AG08396 (cell line): ENCODE measurements at places on chromosomes 16 and 17.

- DNase-seq: peak; percentile 88
Observed at GRCh38 chr17:50931144-50931908, 65.2 kb upstream of the TOB1 start.

DNA sequence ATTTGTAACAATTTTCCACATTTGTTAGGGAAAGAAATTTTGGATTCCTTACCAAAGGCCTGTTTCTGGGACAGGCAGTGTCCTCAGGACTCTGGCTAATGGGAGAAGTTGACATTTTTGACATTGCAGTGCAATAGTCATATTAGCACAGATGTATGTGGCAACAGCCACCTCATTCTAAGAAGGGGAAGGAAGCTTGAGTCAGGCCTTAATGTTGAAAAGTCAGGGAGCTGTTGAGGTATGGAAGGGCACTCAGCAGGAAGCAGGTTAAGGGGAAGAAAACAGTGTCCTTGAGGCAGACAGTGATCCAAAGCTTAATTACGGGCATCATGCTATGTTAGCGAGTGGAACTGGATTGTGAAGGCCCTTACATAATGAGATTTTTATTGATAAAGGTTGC, 20.9 kb downstream of the AKTIP start:
- DNase-seq: no peak

DNA sequence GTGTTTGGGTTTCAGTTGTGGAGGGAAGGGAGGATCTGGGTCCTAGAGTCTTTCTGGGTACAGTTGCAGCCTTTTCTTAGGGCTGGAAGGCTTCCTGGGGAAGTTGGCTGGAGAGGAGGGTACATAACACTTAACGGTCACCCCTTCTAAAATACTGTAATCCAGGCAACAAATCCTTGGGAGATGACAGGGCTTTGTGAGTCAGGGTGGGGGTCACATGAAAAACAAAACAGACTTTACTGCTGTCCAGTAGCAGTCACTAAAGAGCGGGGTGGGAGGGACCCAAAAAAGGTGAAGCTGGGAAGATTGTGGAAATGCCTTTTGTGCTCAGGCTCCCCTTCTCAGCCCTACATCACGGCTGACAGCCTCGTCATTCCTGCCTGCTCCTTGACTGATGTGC, 6.3 kb downstream of the SAP30BP start:
- no peak for DNase-seq

GRCh38 chr17:61235827-61236197, 163.8 kb upstream of the TBX2 start:
- DNase-seq: peak; percentile 56
